NCI-H1417 treated with DMSO at 0.1 percent for 48 hours (cell line): ENCODE measurements at places on chromosomes 3 and 15.
A peak's percentile ranks its signal among the peaks of the same experiment; 100 is the strongest.

GRCh38 chr15:101446518-101447167 lies 42.9 kb downstream of the PCSK6 start:
- DNase-seq = no peak

DNA sequence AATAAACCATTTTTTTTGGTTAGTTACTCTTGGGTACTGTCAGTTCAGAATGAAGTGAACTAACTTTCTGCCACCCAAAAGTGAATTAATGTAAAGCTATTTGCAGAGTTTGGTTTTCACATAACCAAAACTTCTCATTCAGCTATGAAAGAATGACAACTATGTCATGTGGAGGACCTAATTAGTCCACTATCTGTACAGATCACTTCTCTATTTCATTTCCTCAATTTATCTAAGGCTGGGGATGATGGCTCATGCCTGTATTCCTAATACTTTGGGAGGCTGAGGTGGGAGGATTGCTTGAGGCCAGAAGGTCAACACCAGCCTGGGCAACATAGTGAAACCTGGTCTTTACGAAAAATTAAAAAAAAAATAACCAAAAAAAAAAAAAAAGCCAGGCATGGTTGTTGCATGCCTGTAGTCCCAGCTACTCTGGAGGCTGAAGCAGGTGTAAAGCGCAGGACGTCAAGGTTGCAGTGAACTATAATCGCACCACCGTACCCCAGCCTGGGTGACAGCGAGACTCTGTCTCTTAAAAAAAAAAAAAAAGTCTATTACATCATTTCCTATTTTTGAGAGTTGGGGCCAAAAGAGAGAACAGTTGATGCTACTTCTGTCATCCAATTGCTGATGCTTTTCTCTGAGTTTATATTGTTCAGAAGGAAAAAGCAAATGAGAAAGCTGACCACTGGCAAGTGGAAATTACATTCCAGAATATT lies 8.7 kb downstream of the HYPK start:
- DNase-seq = no peak

DNA sequence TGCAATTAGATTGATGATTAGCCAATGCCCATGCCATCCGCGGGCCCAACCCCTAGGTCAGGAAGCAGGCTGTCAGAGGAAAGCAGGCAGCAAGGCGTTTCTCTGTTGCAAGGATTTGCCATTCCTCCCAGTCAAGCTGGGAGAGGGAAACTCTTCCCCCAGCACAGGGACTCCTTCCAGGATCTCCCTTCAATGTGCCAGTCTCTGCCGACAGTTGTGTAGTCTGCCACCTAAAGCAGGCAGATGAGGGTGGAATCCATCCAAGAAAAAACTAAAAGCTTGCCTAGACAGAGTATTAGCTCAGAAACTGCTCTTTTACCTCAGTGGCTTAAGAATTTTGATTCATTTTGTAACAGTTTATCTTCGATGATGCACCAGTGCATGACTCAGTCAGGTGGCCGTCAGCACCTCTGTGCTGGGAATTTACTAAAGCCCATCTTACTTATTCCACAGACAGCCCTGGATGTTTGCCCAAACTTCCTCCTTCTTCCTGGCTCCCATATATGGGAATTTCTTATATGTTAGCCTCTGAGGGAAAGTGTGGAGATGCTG lies 501.5 kb upstream of the THBS1 start:
- no peak for DNase-seq

- no peak for DNase-seq
Observed at GRCh38 chr3:79113876-79114275, 653.9 kb downstream of the ROBO1 start.

GRCh38 chr3:126886217-126886616 lies 96.7 kb upstream of the PLXNA1 start:
- DNase-seq = no peak

- DNase-seq = no peak
Observed at GRCh38 chr3:11581237-11582190, 62.2 kb downstream of the VGLL4 start.

- no peak for DNase-seq
Observed at GRCh38 chr3:52126500-52126899, 27.7 kb downstream of the POC1A start.

- DNase-seq = no peak
Observed at GRCh38 chr3:11668243-11669235, 24.8 kb upstream of the VGLL4 start.

- DNase-seq = no peak
Observed at GRCh38 chr3:161084277-161084676, 20.9 kb downstream of the B3GALNT1 start.

- no peak for DNase-seq
Observed at GRCh38 chr15:70354346-70354905, 256.7 kb upstream of the TLE3 start.

DNA sequence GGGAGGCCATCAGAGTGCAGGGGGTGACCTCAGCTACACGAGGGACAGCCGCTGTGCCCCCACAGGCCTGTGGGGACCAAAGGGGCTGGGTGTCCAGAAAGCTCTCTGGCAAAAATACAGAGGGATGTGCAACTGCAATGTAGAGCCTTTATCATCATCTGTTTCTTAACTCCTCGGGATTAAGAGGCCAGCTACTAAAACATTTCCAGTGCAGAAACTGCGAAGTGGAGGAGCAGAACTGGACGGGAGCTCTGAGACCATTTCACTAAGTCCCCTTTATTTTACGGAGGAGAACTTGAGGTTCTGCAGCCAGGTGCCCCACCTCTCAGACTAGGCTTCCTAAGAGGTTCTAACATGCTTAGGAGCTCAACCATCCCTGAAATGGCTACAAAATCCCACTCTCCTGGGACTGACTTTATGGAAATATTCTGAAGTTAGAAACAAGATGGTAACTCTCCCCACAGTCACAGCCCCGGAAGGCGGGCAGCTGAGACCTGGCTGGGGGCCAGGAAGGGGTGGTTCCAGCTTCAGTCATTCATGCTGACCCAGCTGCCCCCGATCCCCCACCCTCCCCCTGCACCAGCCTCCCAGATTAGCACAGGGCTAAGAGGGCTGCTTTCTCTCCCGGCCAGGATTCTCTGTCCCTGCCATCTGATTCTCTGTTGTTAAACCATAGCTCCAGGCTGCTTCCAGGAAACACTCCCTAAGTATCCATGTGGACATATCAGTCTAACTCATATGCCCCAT lies 40.3 kb downstream of the UMPS start:
- DNase-seq = no peak

DNA sequence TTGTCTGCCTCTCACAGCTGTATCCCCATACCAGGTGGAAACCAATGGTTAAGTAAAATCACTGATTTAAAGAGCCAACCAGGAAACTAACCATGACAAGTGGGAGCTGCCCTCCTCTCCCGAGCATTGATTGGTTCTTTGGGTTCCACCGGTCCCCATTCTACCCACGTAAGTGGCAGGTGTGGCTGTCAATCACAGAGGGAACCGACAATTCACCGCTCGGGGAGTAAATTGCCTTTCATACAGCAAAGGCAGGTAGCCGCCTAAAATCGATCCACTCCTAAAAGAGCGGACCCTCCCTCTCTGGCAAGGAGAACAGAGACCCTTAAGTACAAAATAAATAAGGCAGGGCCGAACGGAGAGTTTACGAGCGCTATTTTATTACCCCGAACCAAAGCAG lies 1.2 kb downstream of the ERC2 start:
- peak; percentile 47 for DNase-seq

DNA sequence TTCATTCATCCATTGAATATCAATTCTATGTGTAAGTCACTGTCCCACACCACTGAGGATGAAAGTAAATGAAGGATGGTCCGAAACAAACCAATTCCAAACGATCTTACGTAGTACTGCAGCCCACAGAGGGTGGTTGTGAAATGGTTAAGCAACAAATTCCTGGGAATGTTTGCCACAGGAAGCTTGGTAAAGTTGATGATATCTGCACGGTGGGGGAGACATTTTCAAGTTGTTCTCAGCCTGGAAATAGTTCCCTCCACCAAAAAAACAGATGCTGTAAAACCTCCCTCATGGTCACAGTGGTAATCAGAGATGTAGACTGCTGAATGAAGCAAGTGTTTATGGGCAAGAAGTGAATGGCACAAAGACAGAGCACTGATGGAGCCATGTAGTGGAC lies 35.9 kb upstream of the BNC1 start:
- no peak for DNase-seq

GRCh38 chr3:46711305-46711704 lies 6.4 kb downstream of the PRSS50 start:
- no peak for DNase-seq

DNA sequence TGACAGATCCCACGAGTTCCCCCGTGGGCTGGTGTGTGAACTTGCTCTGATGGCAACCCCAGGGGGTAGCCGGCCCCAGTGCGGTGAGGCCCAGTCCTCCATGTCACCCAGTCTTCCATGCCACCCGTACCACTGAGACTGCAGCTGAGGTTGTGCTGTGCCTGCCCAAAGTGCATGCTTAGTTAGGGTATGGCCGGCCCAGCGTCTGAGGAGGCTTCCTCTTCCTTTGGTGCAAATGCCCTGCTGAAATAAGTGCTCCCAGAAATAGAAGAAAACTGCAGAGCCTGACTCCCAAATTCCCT lies 31.5 kb downstream of the MGLL start:
- DNase-seq = no peak

DNA sequence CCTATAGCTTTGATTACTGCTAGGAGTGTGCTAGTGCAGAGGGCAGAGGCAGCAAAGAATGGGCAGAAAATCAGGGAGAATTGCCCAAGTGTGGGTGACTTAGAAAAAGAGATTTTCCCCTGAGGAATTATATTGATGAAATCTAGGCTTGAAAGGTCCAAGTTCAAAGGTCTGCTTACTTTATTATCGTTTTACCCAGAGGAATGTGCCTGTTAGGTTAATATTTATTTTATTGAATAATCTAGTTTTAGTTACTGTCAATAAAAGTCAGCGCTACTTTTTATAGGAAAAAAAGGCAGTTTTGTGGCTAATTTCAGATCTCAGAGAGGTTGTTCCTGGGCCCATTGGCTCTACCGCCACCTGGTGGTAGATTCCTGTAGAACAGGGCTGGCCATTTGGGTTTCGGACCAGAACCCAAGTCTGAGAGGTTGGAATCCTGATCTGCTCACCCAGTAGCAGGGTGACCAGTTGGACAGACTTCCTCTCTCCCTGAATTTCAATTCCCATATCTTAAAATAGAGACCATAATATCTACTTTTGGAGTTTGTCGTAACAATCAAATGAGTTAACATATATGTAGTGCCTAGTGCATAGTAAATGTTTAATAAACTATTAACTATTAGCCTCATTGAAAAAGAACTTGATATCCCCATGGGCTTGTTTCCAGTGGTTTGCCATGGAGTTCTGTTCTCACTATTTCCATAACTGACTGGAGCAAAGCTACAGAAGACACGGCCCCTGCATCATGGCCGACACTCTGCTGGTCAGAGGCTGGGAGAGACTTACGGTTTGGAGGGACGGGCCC lies 62.7 kb upstream of the ZNF148 start:
- no peak for DNase-seq

- no peak for DNase-seq
Observed at GRCh38 chr3:56075089-56075488, 393.2 kb downstream of the ERC2 start.

GRCh38 chr3:184040010-184040409 lies 8.5 kb downstream of the HTR3D start:
- no peak for DNase-seq

GRCh38 chr3:41881233-41881821 lies 80.6 kb downstream of the ULK4 start:
- DNase-seq = no peak

DNA sequence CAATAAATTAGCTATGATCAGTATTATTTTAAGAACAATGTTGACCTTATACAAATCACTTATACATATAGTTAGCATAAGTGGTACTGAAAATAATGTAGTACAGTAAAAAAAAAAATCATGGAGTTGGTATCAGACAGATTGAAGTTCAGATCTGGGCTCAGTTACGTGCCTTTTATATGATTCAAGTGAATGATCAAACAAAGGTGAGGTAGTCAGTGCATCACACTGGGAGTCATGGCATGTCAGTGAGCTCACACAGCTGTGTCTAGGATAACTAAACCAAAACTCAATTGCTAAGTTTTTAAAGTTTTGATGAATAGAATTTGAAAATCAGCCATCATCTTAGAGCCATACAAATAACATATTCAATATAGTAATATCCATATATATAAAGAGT lies 11.2 kb upstream of the CCR8 start:
- no peak for DNase-seq

DNA sequence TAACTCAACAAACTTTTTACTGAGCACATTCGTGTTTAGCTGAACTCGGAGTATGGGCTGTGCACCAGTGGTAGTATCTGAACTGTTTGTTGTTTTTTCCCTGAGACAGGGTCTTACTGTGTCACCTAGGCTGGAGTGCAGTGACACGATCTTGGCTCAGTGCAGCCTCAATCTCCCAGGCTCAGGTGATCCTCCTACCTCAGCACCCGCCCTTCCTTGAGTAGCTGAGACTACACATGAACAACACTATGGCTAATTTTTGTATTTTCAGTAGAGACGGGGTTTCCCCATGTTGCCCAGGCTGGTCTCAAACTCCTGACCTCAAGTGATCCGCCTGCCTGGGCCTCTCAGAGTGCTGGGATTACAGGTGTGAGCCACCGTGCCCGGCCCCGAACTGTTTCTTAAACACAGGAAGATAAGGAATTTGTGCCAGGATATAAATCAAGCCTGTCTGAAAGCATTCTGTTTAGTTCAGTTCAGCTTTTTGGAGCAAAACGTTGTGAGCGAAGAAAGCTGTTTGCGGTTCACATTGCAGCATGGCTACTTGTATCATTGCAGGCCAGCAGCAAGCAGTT lies 40.4 kb upstream of the SKOR1 start:
- DNase-seq = no peak

DNA sequence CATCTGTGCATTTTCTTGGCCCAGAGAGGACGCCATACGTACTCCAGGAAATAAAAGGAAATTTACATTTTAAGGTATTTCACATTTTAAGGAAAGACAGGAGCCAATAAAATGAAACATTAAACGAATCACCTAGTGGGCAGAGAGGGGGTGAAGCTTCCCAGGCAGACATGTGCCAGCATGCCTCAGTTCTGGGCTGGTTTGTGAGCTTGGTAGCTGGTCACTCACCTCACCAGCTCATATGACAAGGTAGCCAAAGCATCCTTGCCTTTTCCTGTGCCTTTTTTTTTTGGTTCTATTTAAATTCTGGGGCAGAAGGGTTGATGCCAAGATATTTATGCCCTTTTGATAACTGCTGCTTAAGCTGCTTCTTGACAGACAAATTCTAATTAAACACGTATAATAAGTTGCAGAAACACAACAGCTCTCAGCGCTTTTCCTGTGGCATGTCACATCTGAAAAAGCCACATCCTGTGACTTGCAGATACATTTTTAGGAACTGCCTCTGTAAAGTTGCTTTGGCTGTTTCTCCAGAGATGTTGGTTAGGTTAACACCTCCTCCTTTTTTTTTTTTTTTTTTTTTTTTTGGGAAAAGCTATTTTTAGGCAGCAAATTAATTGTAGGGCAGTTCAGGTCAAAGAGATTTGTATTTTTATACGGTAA lies 218.6 kb downstream of the PDCD6IP start:
- DNase-seq = no peak
